ENCODE measurements at places on chromosomes 7 and 10.
A peak's percentile ranks its signal among the peaks of the same experiment; 100 is the strongest.

DNA sequence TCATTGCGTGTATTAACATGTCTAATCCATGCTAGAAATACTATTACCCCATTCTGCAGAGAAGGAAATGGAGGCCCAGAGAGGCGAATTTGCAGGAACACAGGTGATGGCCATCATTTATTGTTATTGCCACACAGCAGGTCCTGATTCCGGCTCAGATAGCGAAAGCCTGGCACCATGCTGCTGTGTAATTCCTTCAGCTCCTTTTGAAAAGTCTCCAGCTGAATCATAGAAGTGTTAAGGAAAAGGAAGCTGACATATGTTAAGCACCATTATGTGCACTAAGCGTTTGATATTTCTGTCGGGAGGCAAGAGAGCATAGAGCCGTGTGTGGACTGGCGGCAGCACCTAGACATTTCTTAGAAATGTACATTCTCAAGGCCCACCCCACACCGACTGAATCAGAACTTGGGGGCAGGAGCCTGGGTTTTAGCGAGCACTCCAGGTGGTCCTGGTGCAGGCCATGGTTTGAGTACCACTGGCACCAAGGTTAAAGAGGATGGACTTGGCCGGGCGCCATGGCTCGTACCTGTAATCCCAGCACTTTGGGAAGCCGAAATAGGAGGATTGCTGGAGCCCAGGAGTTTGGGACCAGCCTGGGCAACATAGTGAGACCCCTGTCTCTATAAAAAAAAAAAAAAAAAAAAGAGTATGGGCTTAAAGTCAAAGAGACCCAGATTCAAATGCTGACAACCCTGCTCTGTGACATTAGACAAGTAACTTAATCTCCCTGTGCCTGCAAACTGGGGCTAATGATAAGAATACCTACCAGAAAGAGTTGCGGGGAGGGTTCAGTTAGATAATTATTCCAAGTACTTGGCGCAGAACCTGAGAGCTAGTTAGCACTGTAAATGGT is 52.2 kb downstream of the UNC5B start:
- DNase-seq, result no peak

DNA sequence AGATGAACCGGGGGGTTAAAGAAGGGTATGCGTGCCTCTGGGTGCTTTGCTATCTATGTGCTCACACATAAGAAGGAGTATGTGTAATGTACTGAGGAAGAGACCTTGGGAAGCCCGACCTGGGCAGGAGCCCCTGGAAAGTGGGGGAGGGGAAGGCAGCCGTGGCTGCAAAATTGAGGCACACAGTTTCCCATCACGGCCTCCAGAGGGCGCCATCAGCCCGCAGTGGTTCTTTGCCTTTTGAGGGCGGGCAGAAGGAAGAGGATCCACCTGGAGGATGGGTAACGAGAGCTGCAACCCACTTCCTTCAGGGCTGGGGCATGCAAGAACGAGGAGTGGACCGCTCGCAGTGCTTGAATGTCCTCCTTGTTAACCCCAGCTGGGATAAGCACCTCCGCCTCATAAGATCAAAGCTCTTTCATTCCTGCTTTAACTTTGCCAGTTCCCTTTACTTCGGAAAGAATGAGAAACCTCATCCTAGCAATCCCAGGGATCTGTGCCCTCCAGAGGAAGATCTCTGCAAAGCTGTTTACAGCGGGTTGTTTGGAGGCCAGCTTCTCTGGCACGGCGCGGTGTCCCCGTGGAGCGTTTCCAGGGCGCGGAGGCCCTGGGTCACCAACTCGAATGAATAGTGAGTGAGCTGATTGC is 77.9 kb downstream of the PCGF5 start:
- DNase-seq, result peak; percentile 88

DNA sequence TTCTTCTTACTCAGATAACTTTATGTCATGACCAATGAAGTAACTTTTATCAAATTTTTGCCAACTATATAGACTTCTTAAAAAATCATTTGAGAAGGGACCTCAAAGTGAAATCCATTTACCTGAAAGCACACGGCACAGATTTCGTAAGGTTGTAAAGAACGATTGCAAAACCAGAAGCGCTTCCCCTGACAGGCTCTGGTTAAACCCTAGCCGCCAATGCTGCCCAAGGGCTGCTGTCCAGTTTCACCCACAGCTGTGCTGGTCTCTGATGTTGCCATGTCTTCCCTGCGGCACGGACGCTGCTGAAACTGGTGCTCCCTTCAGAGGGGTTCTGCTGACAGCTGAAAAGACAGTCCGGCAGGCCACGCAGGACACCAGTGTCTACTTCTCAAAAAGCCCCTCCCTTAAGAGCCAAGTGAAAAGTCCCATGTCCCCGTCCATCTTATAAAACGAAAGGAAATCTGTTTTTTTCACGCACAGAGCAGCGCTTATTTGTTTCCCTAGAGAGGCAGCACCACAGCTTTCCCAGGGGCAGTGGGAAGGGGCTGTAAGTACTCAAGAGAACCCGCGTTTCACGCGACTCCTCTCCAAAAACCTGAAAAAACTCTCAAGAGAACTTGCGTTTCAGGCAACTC is 32.5 kb downstream of the GNA12 start:
- DNase-seq, result peak; percentile 90

- DNase-seq, result no peak
Observed at GRCh38 chr10:78782441-78782840, 286.3 kb upstream of the ZMIZ1 start.

DNA sequence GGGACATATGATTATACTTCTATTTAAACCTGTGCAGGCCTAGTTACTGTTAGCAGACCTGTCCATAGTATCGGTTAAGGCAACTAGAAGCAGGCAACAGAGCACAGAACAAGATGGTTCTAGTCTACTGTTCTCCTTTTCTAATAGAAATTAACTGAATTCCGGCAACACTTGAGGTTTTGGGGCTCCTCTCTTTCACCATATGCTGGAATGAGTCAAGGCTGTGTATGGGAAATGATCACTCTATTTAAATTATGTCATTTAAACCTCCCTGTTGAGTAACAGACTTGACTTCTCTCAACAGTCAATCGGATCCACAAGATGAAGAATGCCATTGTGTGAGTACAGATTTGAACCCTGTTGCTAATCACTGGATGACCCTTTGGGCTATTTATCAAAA is 6.2 kb upstream of the OTUD1 start:
- no peak for DNase-seq

DNA sequence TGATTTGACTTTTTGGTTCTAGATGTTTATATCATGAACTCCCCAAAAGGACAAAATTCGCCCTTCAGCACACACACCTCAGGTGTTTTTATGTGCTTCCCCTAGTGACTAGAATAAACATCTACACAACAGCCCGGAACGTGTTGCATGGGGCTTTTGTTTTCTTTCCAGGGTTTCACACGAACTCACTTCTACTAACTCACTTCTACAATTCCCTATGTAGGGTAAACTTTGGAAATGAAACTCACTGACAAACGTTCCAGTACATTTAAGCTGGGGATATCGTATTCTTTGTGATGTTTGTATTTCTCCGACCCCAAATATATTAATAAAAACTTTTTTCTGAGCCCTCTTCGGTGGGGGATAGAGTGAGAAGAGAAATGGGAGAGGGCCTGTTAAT is 1.4 kb downstream of the TRA2A start:
- DNase-seq, result peak; percentile 16

- DNase-seq, result no peak
Observed at GRCh38 chr7:94348142-94348541, 46.6 kb upstream of the COL1A2 start.

DNA sequence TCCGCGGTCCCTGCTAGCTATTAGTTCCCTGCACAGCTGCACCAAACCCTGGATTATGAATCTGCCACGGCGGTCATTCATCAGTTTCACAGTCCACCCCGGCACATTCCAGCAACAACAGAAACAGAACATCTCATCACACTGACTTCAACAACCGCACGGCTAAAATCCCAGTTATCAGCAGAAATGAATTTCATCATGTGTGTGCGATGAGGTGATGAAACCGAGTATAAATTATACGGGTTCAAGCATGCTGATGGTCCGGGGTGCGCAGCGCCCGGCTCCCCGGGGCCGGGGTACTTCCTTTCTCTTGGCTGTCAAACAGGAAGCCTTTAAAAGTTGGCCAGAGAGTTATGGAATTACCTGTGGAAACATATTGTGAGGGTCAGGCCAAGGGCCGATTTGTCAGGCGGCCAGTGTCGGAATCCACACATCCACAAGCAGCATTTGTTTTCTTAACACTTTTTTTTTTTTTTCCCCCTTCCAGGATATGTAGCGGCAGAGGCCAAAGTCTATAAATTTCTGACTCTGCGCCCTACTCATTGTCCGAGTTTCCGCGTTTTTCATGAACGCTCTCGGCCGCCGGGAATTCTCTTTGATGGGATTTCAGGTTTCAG is 420.9 kb upstream of the MGMT start:
- no peak for DNase-seq

DNA sequence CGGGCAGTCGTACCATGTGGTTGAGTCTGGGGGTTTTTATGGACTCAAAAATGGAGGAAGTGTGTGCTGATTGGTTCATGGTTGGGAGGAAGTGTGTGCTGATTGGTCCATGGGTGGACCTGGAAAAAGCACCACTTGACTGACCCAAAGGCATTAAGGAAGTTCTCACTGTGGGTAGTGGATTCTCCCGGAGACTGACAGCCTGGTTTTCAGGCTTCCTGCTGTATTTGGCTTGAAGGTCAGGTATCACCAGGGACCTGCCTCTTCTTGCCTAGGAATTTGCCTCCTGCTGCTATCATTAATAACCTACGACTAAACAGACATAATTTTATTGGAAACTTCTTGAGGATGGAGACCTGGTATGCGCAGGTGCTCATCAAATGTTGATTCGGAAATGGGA is 268.8 kb upstream of the LRGUK start:
- DNase-seq, result no peak

DNA sequence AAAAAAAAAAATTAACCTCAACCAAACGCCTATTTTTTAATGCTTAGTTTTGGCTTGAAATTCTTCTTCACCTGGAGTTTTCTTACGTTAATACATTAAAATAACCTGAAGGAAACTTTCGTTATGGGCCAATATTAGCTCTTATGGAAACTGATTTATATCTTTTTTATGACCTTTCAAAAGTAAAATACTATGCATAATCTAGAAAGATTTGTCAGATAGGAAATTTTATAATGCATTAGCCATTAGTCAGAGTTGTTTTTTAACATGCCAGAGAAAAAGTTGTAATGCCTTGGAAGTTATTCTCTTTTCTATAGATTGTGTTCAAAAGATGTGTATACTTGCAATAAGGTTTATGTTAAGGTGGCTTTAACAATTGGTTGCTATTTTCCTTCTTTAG is 34.3 kb upstream of the ARL4A start:
- DNase-seq, result peak; percentile 68

- DNase-seq, result no peak
Observed at GRCh38 chr10:2111965-2112364, 374.6 kb upstream of the ADARB2 start.

DNA sequence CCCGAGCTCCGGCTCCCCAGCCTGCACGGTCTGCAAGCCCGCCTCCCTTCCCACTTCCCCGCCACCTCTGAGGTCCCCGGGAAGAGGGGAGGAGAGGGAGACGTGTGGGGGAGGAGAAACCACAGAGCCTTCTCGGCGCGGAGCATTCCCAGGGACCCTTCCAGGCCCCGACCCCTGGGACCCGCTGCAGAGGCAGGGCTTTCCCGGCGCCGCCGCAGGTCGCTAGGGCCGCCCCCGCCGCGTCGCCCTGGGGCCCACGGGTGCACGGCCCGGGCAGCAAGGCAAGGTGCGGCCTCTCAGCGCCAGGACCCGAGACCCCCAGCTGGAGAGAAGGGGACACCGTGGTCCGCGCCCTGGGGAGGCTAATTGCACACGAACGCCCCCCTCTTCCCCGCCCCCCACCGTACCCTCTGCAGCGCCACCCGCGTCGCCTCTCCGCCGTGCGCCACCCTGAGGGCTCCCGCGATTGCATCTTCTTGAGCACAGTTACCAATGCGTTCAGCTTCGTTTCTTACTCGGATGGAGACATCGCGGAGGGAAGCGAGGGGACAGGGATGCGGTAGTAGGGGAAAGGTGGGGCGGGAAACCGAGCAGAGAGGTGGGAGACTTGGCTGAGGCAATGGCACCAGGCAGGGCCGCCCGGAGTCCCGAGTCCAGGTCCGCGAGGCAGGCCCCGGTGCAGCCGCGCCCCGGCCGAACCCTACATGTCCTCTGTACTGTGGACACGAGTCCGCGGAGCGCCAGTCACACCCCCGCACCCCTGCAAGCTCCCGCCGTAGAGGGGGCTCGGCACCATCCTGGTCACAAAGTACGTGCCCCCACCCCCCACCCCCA is 28.9 kb downstream of the SKIDA1 start:
- no peak for DNase-seq

DNA sequence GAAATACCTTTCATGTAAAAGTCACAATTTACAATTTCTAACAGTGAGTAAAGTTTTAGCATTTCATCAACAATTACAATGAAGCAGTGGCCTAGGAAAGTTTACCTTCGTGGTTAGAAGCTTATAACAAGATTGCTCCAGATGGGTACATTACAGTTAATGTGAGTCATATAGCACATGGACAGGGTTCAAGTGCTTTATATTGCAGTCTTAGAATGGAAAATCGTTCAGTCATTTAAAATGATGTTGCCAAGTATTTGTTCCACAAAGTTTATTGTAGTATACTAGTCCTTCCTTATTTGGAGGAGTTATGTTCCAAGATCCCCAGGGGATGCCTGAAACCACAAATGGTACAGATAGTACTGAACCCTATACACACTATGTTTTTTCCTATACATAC is 174.6 kb upstream of the TARP start:
- no peak for DNase-seq

GRCh38 chr7:50265968-50266634 is 38.4 kb upstream of the IKZF1 start:
- DNase-seq, result no peak

DNA sequence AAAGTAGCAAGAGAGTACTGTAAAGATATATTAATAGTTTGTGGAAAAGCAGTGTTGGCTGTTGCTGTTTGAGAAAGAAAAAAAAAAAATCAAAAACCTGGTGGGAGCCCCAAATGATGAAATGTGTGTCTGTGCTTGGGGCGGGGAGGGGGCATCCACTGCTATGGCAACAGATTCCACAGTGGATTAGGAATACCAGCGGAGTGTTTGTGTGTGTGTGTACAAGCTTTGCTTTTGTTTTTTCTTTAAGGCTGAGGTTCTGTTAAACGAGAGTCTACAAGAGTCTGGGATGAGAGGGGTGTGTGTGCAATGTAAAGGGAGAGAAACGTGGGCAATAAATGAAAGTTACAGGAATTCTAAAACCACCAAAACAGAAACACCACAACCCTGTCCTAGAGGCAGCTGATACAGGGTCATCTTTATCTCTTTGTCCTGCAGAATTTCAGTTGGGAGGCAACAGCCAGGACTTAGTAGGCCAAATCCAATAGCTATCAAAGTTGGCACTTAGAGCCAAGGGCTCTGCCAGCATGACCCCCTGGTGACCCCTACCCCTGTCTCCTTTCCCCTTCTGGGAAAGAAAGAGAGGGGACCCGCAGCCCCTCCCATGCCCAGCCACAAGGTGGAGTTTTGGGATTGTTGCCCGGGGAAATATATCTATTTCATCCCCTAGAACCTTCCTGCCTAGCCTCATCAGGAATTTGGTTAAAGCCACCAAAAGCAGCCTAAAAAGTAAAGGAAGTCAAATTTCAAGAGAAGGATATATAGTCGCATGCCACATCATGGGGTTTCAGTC is 85.4 kb downstream of the OSBPL3 start:
- peak; percentile 29 for DNase-seq

Data from trophoblast cell (in vitro differentiated cells and primary cell).